ENCODE measurements at places on chromosomes 12 and 14.

DNA sequence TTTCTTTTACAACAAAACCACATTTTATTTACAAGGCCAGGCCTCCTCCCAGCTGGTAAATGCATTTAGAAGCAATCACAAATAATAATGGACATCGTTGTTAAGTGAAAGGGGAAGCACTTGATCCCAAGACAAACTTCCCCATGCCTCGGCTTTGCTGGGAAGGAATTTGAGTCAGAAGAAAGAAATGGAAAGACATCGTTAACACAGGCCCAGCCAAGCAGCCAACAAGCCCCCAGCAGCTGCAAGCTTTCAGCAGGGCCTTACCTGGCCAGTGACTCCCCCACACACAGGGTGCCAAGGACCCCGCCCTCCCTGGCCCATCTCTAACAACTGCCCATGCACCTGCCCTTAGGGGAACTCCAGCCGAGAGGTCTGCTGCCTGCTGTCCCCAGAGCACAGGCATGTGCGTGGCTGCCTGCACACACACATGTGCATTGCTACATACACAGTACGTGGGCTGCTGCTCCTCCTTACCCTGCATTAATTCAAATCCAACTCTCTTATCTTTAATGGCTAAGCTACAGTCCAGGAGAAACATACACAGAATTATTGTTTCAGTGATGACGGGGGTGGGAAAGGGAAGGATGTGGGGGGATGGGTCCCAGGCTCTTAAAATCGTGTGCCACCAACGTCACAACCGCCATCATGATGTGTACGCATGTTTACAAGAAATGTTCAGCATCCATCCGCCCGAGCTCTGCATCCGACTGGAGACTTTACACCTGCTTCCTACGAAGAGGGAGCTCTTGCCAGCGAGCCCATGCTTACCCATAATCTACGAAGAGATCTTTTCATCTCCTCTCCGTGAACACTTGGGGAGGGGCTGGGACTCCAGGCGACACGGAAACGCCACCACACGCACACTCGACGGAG, 9.8 kb downstream of the BCL11B start:
- no peak for DNase-seq

DNA sequence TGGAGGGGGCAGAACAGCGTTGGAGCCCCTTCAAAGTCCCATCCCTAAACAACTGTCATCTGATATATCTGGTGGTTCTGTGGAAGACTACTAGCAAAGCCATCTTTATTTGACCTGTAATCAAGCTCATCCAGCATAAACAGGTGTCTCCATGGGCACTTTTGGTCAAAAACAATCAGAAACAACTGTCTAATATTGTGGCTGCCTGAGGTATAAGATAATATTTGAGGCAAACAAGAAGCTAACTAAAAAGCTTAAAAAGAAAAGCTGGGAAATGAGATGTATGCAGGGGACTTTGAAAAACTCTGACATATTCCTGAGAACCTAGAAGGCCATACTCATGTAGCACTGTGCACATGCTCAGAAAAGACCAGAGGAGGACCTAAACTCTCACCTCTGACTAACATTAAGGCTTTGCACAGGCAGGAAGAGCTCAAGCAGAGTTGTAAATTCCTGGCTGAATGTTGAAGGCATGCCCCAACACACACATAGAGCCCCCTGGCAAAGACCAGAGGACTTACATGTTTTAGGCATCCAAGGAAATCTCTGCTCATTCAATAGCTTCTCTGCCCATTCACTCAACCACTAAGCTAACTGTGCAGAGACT, 27.2 kb upstream of the AP4S1 start:
- no peak for DNase-seq

GRCh38 chr12:83575326-83575725, 888.6 kb downstream of the TMTC2 start:
- DNase-seq: no peak

GRCh38 chr12:127060933-127061332, 1206.0 kb upstream of the TMEM132C start:
- no peak for DNase-seq

- no peak for DNase-seq
Observed at GRCh38 chr12:29694002-29694401, 89.7 kb downstream of the TMTC1 start.

DNA sequence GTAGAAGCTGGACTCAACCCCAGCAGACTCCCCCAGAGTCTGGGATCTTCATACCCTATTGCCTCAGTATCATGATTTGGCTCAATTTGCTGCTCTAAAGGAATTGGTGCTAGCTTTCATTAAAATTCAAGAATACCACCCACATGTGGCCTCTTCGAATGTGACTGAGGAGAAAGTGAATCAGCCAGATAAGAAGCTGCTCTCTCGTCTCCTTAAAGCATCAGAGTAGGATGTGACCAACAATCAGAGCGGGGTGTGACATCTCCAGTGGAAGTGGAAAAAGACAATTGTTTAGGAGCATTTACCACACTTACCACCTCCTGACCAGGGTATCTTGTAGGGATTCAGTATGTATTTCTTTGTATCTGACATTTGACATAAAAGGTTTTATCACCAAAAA, 278.2 kb upstream of the DIO2 start:
- no peak for DNase-seq

GRCh38 chr12:62847709-62848108, 87.2 kb downstream of the PPM1H start:
- DNase-seq: no peak

- DNase-seq: no peak
Observed at GRCh38 chr14:58560208-58560607, 77.6 kb upstream of the DACT1 start.

- DNase-seq: no peak
Observed at GRCh38 chr12:52806169-52806811, 7.6 kb downstream of the KRT4 start.

DNA sequence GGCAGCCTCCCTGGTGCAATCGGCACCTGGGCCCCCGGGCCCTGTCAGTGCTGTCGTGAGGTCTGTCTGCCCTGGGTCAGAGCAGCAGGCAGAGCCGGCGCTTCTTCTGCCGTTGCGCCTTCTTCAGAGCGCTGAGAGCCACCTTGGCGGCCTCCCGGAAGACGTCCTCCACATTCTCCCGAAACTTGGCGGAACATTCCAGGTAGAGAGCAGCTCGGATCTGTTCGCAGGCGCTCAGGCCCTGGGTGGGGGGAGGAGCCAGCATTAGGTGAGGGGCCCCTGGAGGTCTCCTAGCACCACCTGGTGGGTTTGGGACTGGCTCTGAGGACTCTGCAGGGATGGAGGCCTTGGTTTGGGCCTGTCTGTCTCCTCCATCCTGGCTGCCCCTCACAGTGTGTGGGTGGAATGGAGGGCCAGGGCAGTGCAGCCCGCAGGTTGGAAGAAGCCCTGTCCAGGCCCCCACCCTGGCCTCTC, 14.0 kb downstream of the RHOF start:
- no peak for DNase-seq

- DNase-seq: no peak
Observed at GRCh38 chr12:69569236-69569635, 16.0 kb upstream of the CCT2 start.

DNA sequence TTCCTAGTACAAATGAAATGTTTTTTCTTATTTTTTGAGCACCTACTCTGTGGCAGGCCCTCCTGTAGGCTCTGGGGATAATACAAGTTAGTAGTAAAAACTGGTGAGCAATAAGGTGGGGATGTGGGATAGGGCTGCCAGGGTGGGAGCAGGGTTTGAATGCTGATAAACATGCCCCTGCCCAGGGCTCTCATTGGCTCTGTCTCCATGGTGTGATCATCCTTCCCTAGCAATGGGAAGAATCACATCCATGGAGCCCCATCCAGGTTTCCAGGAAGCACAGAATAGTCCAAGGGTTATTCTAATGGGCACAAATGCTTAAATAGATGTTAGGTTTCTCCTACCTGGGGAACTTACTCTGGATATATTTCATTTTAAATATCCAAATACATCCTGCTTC, 45.5 kb downstream of the GIT2 start:
- no peak for DNase-seq

Data from T47D (cell line).